ENCODE measurements at places on chromosomes 11 and 22. TPM values are rescaled to one million over a fixed set of nuclear protein-coding genes. Genes with fewer than 3 reads are reported as not detected.
A peak's percentile ranks its signal among the peaks of the same experiment; 100 is the strongest.

KIAA1671 gene
- total RNA-seq = 16.5 TPM

KCNQ1 gene
- 5.3 TPM for total RNA-seq

GP1BB gene
- total RNA-seq = not detected

KRTAP5-1 gene
- not detected for total RNA-seq

TIGD3 gene
- total RNA-seq = 1.1 TPM

ARHGAP32 gene
- 6.2 TPM for total RNA-seq

KLHL22 gene
- total RNA-seq = 21.9 TPM

MRGPRX4 gene
- total RNA-seq = not detected

GRCh38 chr11:31375879-31376278, 6.2 kb downstream of the DNAJC24 start:
- H3K36me3 ChIP-seq = peaks cover 11% of the 10 kb centered on the region
- H3K4me3 ChIP-seq = no peak overlapping the region
- no peaks in the 10 kb centered on the region for H3K27me3 ChIP-seq
- peaks cover 7% of the 10 kb centered on the region for H3K4me1 ChIP-seq
- H3K27ac ChIP-seq = no peak overlapping the region

GRCh38 chr11:72250661-72251464, 6.9 kb upstream of the PHOX2A start:
- no peak for DNase-seq
- H3K27ac ChIP-seq = no peak overlapping the region
- H3K27me3 ChIP-seq = peaks cover 29% of the 10 kb centered on the region
- H3K4me1 ChIP-seq = no peaks in the 10 kb centered on the region

DNA sequence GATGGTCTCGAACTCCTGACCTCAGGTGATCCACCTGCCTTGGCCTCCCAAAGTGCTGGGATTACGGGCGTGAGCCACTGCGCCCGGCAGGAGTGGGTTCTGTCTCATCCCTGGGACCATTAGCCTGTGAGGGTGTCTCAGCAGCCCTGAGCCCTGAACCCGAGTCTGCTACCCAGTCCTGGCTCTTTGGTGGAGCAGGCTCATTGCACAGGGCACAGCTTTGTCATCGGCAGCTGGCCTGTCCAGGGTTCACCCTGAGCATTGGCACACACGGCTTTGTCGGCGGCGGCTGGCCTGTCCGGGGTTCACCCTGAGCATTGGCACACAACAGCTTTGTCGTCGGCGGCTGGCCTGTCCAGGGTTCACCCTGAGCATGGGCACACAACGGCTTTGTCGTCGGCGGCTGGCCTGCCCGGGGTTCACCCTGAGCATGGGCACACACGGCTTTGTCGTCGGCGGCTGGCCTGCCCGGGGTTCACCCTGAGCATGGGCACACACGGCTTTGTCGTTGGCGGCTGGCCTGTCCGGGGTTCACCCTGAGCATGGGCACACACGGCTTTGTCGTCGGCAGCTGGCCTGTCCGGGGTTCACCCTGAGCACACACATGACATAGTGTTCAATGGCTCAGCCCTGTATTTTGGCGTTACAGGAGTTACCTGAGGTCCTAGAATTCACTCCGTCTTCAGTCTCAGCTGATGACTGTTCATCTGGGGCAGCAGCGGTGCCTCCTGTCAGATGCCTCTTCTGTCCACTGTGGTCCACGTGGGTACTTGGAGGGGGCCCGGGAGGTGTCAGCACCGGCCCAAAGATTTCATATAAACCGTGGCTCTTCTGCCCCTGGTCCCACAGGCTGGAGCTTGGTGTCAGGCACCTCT, 1082.5 kb downstream of the BRD1 start:
- no peak overlapping the region for H3K4me3 ChIP-seq
- no peak overlapping the region for H3K27ac ChIP-seq
- no peaks in the 10 kb centered on the region for H3K4me1 ChIP-seq
- no peaks in the 10 kb centered on the region for H3K36me3 ChIP-seq

DNA sequence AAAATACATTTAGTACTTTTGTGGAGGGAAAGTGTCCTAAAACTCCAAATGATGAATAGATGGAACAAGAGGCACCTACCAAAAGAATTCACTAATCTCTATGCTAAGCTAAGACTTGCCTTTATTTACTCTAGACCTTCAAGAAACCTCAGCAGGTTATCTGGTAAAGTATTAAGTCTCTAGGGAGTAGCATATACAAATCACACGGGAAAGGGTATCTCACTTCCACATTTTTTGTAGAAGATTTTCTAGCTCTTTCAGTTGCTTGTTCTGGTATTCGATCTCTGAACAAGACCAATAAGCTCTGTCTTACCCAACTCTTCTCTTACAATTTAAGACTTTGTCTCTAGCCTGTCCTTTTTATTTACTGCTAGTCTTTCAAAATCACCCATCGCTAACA, 18.1 kb upstream of the CADM1 start:
- no peaks in the 10 kb centered on the region for H3K4me1 ChIP-seq
- peaks cover 4% of the 10 kb centered on the region for H3K27me3 ChIP-seq
- H3K27ac ChIP-seq = no peak overlapping the region
- DNase-seq = no peak
- no peaks in the 10 kb centered on the region for H3K36me3 ChIP-seq
- no peak overlapping the region for H3K4me3 ChIP-seq

DNA sequence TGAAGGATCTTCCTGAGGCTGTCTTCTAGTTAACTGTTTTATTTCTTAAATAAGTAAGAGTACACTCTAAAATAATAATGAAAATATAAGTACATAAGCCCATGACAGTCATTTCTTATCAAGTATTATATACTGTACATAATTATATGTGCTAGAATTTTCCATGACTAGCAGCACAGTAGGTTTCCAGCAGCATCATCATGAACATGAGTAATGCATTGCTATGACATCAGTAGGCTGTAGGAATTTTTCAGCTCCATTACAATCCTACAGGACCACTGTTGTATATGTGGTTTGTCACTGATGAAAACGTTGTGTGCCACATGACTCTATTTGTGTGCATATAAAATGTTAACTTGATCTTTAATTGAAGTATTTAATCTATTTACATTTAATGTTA, 22.0 kb downstream of the ZNF202 start:
- H3K36me3 ChIP-seq = peaks cover under 1% of the 10 kb centered on the region
- no peaks in the 10 kb centered on the region for H3K4me1 ChIP-seq
- H3K4me3 ChIP-seq = no peak overlapping the region

DNA sequence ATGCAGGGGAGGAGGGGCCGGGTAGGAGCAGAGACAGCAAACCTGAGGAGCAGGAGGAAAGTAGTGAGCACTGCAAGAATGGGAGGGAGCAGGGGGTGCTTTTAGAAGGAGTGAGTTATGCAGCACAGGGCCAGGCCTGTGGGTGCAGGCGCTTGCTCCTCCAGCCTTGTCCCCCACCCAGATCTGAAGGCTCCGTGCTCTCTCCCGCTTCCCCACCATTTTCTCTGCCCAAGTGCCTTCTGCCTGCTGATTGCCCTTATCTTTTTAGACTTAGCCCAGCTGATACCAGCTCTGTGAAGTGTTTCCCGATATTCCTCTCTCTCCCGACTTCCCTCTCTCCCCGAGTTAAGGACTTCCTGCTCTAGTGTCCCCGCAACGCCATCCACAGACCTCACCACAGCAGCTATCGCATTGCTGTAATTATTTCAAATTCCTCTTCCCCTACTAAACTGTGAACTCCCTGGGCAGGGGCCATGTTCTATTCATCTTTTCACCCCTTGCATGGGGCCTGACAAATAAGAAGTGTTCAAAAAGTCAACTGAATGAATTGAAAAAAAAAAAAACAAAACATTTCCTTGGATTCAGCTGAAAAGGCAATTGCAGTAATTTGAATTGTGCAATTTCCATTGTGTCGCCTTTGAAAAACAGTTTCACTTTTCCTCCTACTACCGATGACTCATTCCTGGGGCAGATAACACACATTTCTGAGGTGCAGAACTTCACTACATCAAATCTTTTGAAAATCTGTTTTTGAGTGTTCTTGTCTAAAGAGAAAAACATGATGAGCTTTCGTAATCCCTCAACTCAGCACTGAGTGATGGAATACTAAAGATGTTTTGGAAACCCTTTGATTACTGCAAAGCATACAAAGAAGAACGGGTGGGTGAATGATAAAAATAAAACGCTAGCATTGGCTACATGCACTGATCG, 69.7 kb upstream of the BMAL1 start:
- DNase-seq = no peak
- peak overlapping the region; percentile 71 for H3K4me3 ChIP-seq
- H3K27me3 ChIP-seq = no peaks in the 10 kb centered on the region
- H3K27ac ChIP-seq = peak overlapping the region; percentile 83
- peaks cover 34% of the 10 kb centered on the region for H3K4me1 ChIP-seq
- H3K36me3 ChIP-seq = no peaks in the 10 kb centered on the region

DNA sequence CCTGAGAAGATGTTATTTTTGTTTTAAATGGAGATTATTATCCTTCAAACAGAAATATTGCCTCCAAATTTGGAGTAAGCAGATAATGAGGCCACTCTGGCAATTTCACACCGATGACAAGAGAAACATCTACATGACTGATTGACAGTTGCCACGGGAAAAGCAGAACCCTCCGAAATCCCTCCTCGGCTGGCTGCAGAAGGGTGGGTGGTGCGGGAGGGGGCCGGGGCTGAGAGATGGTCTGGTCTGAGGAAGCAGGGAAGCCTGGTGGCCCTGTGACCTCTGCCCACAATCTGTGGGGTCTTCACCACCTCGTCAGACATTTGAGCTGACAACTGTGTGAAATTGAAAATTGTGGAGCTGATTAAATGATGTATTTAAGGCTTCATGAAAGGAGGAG, 503.2 kb downstream of the MN1 start:
- no peak for DNase-seq
- H3K4me1 ChIP-seq = no peaks in the 10 kb centered on the region
- H3K27ac ChIP-seq = no peak overlapping the region
- H3K27me3 ChIP-seq = peaks cover 14% of the 10 kb centered on the region
- H3K4me3 ChIP-seq = no peak overlapping the region

GRCh38 chr11:613369-613968, 2.3 kb downstream of the IRF7 start:
- H3K4me3 ChIP-seq = peak overlapping the region; percentile 86
- H3K4me1 ChIP-seq = peaks cover 7% of the 10 kb centered on the region
- peak; percentile 53 for DNase-seq
- no peaks in the 10 kb centered on the region for H3K27me3 ChIP-seq
- peak overlapping the region; percentile 48 for H3K27ac ChIP-seq
- H3K36me3 ChIP-seq = peaks cover 17% of the 10 kb centered on the region

- no peak overlapping the region for H3K27ac ChIP-seq
- H3K36me3 ChIP-seq = no peaks in the 10 kb centered on the region
- no peak for DNase-seq
- no peak overlapping the region for H3K4me3 ChIP-seq
These were observed 1480.0 kb downstream of the TBC1D22A start for GRCh38 chr22:48242461-48242864.

- no peak for DNase-seq
- no peaks in the 10 kb centered on the region for H3K27me3 ChIP-seq
- H3K4me1 ChIP-seq = peaks cover 20% of the 10 kb centered on the region
- H3K27ac ChIP-seq = peak overlapping the region; percentile 3
- no peak overlapping the region for H3K4me3 ChIP-seq
These were observed 32.3 kb upstream of the ADSL start for GRCh38 chr22:40314041-40314440.

DNA sequence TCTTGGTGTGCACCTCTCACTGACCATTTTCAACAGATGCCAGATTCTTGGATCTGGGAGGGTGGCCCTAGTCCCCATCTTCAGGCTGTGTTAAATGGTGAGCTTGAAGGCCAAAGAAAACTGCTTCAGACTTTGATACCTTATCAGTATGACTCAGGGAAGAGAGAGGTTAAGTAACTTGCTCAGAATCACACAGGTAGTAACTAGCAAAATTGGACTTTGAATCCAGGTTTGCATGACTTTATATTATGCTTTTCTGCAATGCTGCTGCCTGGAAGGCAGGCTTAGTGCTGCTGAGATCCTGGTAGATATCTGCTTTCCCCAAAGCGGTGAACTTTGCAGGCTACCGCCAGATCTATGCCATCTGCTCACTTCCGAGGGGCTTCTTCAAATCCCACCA, 487.3 kb downstream of the INSC start:
- H3K27ac ChIP-seq = no peak overlapping the region
- no peaks in the 10 kb centered on the region for H3K4me1 ChIP-seq
- no peaks in the 10 kb centered on the region for H3K27me3 ChIP-seq
- no peaks in the 10 kb centered on the region for H3K36me3 ChIP-seq
- no peak for DNase-seq
